ENCODE measurements at places on chromosomes 6 and 20.

DNA sequence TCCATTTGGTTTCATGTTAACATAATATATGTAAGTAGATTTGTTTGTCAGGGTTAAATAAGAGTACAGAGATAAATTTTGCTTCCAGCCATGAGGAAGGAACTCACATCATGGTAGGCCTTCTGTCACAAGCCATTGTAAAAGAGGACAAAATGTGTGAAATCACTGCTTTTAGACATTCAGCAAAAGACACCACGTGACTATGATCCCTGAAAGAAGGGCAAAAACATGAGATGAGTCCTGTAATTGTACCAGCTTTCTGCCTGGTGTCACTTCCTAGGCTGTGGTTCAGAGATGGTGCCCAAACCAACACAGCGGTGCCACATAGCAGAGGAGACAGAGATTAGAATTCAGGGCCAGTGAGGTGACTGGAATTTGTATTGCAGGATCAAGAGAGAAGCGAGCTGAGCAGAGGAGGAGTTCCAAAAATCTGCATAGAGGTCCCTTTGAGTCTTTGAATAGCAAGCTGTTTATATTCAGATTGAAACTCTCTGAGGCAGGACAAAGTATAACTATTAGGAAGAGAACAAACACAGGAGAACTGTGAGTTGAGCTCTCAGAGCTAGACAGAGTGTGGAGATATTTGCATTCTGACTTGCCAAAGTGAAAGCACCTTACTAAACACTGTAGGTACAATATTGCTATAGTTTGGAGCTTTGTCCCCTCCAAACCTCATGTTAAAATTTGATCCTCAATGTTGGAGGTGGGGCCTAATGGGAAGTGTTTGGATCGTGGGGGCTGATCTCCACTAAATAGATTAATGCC lies 52.6 kb upstream of the PDE7B start:
- H3K4me3 ChIP-seq, result no peak overlapping the region
- H3K36me3 ChIP-seq, result no peaks in the 10 kb centered on the region
- no peak for DNase-seq
- H3K27ac ChIP-seq, result no peak overlapping the region

DNA sequence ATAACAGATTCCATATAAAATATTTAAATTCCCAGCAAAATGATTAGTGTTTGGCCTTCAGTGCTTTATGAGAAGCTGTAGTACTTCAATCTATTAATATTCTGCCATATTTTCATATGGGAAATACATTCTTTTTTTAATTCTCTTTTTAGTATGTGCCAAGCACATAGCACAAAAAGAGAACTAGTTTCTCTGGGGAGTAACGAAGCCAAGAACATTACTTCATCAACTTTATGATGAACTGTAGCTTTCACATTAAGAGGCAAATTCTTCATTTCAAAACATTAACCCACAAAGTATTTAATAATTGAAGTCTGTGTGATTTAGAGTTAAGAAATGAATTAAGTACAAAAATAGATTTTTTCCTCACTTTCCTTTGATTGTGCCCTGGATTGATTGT lies 281.0 kb upstream of the EYS start:
- H3K27me3 ChIP-seq, result no peaks in the 10 kb centered on the region
- no peak overlapping the region for H3K4me3 ChIP-seq
- no peak for DNase-seq
- no peaks in the 10 kb centered on the region for H3K36me3 ChIP-seq
- H3K27ac ChIP-seq, result no peak overlapping the region
- H3K4me1 ChIP-seq, result no peaks in the 10 kb centered on the region

DNA sequence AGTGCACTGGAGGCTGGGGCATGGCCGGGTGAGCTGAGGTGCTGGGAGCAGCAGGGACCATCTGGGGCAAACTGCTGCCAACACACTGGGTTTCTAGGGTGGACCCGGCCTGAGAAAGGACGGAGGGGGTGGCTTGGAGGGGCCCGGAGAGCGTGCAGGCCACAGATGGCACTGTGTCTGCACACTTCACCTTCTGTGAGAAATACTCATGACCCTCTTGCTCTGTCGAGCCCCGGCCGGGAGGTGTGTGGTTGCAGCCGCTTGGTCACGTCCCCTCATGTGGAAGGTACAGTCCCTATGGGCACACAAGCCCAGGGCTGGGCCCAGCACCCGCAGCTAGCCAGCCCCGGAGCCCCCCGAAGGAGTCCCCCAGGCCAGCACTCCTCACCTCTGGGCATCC lies 59.7 kb downstream of the RBM38 start:
- no peak overlapping the region for H3K4me3 ChIP-seq
- no peaks in the 10 kb centered on the region for H3K4me1 ChIP-seq
- DNase-seq, result no peak
- no peaks in the 10 kb centered on the region for H3K36me3 ChIP-seq

DNA sequence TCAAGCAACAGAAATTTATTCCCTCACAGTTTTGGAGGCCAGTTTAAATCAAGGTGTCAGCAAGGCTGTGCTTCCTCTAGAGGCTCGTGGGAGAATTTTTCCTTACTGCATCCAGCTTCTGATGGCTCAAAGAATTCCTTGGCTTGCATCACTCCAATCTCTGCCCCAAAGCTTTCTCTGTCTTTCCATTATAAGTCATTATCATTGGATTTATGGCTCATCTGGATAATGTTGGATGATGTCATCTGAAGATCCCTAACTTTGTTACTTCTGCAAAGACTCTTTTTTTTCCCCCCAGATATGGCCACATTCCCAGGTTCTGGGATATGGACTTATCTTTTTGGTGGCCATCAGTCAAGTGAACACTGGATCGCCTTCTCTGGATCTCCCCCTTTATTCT lies 146.3 kb upstream of the B3GAT2 start:
- no peak for DNase-seq
- H3K4me3 ChIP-seq, result no peak overlapping the region
- no peaks in the 10 kb centered on the region for H3K36me3 ChIP-seq
- no peaks in the 10 kb centered on the region for H3K27me3 ChIP-seq
- H3K27ac ChIP-seq, result no peak overlapping the region
- H3K4me1 ChIP-seq, result peaks cover 21% of the 10 kb centered on the region

- H3K4me3 ChIP-seq, result no peak overlapping the region
- DNase-seq, result no peak
- H3K27me3 ChIP-seq, result no peaks in the 10 kb centered on the region
- no peaks in the 10 kb centered on the region for H3K36me3 ChIP-seq
- no peaks in the 10 kb centered on the region for H3K4me1 ChIP-seq
- no peak overlapping the region for H3K27ac ChIP-seq
Observed at GRCh38 chr6:55512904-55513303, 66.1 kb downstream of the HMGCLL1 start.

DNA sequence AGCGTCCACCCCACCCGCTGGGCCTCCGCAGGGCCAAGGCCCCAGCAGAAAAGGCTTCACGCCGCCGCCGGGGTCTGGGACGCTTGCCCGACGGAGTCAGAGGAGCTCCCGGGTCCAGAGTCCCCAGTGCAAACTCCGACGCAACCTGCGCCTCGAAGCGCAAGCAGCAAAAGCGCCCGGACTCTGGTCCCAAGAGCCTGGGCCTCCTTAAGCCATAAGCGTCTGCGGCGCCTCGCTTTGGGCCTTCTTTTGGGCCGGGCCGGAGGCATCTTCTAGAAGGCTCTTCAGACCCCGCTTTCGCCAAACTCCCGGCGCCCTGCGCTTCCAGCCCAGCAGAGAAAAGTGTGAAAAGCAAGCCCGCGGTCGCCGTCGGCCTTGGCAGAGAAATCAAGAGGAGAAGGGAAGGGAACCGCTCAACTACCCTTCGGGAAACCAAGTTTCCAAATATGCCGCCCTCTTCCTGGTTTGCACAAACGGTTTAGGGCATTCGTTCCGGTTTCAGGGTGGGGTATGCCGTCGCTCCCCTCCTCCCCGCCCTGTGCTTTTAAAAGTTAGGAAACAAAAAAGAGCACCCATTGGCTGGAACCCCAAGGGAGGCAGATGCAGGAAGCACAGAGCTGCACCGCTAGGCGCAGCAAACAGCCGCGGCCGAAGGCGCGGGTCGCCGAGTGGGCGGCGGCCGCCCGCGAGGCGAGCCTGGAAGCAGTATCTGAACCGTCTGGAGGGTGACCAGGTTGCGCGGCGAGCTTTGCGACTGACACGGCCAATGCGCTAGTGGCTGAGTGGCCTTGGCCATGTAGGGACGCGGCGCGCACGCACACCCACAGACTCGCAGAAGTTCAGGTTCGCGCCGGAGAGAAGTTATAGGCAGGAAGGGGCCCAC lies 1.2 kb downstream of the TBX18 start:
- peak overlapping the region; percentile 84 for H3K4me3 ChIP-seq
- DNase-seq, result peak; percentile 95
- H3K36me3 ChIP-seq, result peaks cover 5% of the 10 kb centered on the region
- H3K27me3 ChIP-seq, result peaks cover 1% of the 10 kb centered on the region

GRCh38 chr6:110965629-110966229 lies 7.2 kb downstream of the GTF3C6 start:
- H3K27me3 ChIP-seq, result no peaks in the 10 kb centered on the region
- H3K27ac ChIP-seq, result no peak overlapping the region
- H3K4me1 ChIP-seq, result no peaks in the 10 kb centered on the region
- H3K4me3 ChIP-seq, result no peak overlapping the region
- H3K36me3 ChIP-seq, result peaks cover 53% of the 10 kb centered on the region
- DNase-seq, result peak; percentile 8

DNA sequence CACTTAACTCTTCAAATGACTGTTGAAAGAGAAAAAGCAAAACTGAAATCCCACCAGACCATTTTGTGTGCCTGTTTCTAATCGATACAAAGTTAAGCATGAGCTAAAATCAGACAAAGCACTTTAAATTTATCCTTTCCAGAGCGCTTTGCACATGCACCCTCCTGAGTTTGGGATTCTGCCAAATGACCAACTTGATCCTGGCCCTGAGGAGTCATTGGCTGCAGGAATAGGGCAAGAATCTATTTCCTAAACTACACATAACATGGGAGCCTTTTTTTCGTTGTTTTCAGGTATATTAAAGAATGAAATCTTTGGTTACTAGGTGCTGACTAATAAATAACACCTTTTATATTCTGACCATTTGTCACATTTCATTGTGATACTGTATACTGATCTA lies 23.8 kb upstream of the MTHFD1L start:
- no peaks in the 10 kb centered on the region for H3K27me3 ChIP-seq
- DNase-seq, result no peak
- H3K4me1 ChIP-seq, result no peaks in the 10 kb centered on the region
- no peak overlapping the region for H3K4me3 ChIP-seq
- H3K36me3 ChIP-seq, result no peaks in the 10 kb centered on the region

DNA sequence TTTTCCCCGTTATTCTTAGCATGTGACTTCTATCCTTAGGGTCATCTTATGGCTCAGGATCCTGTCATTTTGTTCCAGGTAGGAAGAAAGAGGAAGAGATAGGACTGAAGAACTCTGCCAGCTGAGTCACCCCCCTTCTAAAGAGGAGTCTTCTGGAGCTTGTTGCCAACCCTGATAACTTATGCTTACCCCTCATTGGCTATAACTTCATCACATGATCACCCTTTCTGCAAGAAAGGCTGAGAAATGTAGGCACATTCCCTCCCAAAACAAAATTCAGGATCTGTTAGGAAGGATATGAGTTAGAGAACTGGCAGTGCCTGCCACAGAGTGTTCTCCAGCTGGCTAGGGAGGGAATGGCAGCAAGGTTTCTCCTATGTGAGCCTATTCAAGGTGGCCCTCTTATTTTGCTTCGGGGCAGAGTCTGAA lies 35.6 kb downstream of the ARFGEF2 start:
- H3K27ac ChIP-seq, result no peak overlapping the region
- no peaks in the 10 kb centered on the region for H3K4me1 ChIP-seq

DNA sequence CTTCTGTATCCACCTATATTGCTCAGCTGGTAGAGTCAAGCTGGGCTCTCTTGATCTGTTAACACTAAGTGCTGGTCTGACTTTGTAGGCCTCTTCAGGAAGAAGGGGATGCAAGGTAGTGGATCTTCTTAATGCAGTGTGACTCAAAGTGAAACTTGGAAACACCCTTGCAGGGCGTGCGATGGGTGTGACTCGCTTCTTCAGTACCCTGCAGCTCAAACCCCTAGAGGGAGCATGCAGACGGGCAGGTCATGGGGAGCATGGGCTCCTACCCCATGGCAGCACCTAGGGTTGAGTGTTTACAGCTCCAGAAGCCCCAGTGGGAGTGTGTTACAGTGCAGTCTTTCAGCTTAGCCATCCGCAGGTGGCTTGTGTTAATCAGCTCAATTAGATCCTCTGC lies 757 bp upstream of the SAMD3 start:
- H3K4me3 ChIP-seq, result no peak overlapping the region
- DNase-seq, result no peak
- no peaks in the 10 kb centered on the region for H3K36me3 ChIP-seq
- H3K27ac ChIP-seq, result no peak overlapping the region
- H3K27me3 ChIP-seq, result no peaks in the 10 kb centered on the region
- no peaks in the 10 kb centered on the region for H3K4me1 ChIP-seq

DNA sequence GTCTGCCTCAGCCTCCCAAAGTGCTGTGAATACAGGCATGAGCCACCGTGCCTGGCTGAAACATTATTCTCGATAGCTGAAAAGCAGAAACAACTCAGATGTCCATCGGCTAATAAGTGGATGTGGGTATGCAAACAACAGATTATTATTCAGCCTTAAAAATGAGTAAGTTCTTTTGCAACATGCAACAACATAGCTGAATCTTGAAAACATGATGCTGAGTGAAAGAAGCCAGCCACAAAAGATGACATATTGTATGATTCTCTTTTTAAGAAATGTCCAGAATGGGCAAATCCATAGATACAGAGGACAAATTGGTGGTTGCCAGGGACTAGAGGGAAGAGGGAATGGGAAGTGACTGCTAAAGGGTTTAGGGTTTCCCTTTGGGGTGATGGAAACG lies 61.7 kb downstream of the RIOK1 start:
- H3K27ac ChIP-seq, result no peak overlapping the region
- no peaks in the 10 kb centered on the region for H3K36me3 ChIP-seq
- H3K4me3 ChIP-seq, result no peak overlapping the region
- H3K27me3 ChIP-seq, result no peaks in the 10 kb centered on the region
- H3K4me1 ChIP-seq, result peaks cover 4% of the 10 kb centered on the region

- H3K4me1 ChIP-seq, result peaks cover 17% of the 10 kb centered on the region
- H3K36me3 ChIP-seq, result no peaks in the 10 kb centered on the region
- no peaks in the 10 kb centered on the region for H3K27me3 ChIP-seq
- no peak for DNase-seq
- peak overlapping the region; percentile 76 for H3K27ac ChIP-seq
Observed at GRCh38 chr20:33518071-33518470, 28.2 kb downstream of the CBFA2T2 start.

- DNase-seq, result no peak
- peaks cover 26% of the 10 kb centered on the region for H3K4me1 ChIP-seq
- H3K36me3 ChIP-seq, result no peaks in the 10 kb centered on the region
Observed at GRCh38 chr20:10478930-10479329, 43.8 kb downstream of the SLX4IP start.
